ENCODE measurements at places on chromosomes 3 and 15.
A peak's percentile ranks its signal among the peaks of the same experiment; 100 is the strongest.

DNA sequence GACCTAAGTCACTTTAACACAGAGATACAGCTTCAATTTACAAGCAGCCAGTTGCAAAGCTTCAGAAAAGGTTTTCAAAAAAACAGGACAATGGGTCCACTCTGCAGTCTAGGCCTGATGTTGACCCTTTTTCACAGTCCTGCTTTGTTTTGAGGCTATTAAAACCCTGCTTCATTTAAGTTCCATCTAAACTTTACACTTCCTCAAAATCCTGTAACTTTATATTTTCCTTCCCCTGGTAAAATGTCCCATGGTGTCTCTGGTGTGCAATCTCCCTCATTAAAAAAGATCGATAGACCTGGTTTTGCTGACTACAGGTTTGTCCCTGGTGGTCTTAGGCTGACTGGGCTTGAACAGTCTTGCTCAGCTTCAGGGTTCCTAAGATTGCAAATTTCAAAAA is 5.1 kb upstream of the RPL14 start:
- DNase-seq: no peak

DNA sequence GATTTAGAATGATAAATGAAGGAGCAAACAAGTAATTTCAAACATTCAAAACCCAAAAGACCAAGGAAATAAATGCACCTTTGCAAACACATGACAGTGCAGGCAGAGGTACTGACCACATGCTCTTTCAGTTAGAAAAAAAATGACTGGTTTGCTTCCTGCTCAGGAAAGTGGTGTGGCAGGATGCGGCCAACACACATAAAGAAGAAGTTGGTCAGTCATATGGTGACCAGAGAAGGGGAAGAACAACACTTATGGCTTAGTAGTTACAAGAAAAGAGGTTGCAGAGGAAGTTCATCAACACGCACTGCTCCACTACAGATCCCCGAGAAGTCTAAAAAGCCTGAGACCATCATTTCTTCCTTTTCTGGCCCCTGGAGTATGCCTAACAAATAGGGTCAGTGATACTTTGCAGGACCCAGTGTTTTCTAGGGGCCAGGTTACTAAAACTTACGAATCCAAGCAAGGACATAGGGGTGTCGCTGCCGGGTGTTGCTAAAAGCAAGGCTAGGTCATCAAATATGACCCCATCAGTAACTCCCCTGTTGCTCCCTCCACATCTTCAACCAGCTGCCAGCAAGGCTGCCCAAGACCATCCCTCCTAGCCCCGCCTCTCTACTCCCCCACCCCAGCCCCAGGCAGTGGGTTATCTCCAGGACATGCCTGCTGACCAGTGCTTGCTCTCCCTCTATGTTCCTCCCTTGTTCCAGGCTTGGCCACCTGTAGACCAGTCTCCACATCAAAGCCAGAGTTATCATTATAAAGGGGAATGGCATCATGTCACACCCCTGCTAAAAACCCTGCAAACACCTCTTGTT is 11.2 kb downstream of the ATP8B4 start:
- no peak for DNase-seq

GRCh38 chr15:75154461-75155062 is 47.1 kb upstream of the C15orf39 start:
- no peak for DNase-seq

- DNase-seq: peak; percentile 78
These were observed at the start of gene SLC41A3 for GRCh38 chr3:126083913-126084767. SLC41A3 (minus strand) TSS chr3:126084124; CDS start chr3:126068219, 15,905 bp downstream.

- no peak for DNase-seq
These were observed 16.9 kb downstream of the CD47 start for GRCh38 chr3:108073764-108074431.

- DNase-seq: no peak
These were observed 721 bp downstream of the CSTA start for GRCh38 chr3:122325769-122326168.

DNA sequence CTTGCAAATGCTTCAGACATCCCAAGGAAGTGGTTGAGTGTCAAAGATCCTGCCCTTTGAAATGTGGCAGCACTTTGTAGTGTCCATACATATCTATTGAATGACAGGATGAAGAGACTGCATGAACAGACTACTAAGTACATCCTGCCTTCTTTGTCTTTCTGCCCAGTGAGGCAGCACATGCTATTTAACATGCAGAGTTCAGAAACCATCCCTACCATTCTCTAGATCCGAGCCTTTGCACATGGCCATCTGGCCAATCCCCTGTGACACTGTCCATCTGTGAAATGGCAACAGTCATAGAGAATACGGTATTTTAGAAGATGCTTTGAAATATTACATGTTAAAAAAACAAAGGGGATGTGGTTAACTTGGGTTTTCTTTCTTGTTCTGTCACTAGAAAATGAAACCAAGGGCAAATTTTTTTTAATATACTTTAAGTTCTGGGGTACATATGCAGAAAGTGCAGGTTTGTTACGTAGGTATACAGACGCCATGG is 519.6 kb downstream of the NTRK3 start:
- no peak for DNase-seq

GRCh38 chr3:63240381-63240902 is 37.7 kb upstream of the SYNPR start:
- DNase-seq: no peak

- no peak for DNase-seq
These were observed 13.9 kb downstream of the MAPKAPK3 start for GRCh38 chr3:50630877-50631276.

- DNase-seq: no peak
These were observed 90.2 kb downstream of the CHSY1 start for GRCh38 chr15:101161656-101162055.

GRCh38 chr15:70563561-70564095 is 199.7 kb downstream of the UACA start:
- no peak for DNase-seq

GRCh38 chr3:63349583-63350573 is 71.8 kb downstream of the SYNPR start:
- DNase-seq: peak; percentile 6

DNA sequence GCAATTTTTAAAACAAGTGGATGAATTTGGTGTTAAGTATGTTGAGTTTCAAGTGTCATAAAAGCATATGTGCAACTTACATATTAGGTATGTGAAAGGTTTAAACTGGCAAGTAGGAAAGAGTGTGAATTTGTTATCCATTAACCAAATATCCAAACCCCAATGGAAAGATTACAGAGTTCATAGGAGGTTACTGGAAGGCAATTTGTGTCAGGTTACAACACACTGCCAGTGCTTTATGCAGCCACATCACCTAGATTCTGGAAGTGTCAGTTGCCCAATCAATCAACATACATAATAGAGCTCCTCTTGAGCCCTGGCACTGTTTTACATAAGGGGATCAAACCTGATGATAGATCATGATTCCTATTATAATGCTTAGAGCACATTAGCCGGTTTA is 261.0 kb downstream of the ROBO1 start:
- no peak for DNase-seq

- DNase-seq: no peak
These were observed 27.5 kb downstream of the PCCB start for GRCh38 chr3:136277634-136278033.

DNA sequence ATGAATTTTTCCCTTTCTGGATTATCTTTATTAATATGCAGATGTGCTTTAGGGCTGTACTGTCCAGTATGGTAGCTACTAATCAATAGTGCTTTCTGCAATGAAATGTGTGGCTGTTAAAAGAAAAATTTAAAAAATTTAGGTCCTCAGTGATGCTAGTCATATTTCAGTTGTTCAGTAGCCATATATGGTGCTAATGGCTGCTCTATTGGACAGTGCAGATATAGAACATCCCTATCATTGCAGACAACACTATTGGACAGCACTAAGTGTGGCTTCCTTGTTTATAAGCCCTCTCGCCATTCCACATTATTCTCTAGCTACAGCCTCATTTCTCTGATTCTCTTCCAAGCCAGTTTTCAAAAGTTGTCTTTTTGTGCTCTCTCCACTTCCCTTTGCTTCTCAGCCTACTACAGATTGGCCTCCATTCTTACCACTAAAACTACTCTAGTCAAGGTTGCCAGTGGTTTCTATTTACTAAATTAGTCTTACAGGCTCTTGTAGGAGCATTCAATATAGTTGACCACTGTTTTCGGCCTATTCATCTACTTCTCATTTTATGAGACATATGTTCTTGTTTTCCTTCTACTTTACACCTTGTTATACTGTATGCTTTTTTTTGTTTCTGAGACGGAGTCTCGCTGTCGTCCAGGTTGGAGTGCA is 9.5 kb downstream of the MAPK6 start:
- DNase-seq: no peak

GRCh38 chr15:89472785-89473256 is 23.6 kb downstream of the RHCG start:
- peak; percentile 18 for DNase-seq

- DNase-seq: no peak
These were observed 861.9 kb upstream of the ARPP21 start for GRCh38 chr3:34777386-34777785.

DNA sequence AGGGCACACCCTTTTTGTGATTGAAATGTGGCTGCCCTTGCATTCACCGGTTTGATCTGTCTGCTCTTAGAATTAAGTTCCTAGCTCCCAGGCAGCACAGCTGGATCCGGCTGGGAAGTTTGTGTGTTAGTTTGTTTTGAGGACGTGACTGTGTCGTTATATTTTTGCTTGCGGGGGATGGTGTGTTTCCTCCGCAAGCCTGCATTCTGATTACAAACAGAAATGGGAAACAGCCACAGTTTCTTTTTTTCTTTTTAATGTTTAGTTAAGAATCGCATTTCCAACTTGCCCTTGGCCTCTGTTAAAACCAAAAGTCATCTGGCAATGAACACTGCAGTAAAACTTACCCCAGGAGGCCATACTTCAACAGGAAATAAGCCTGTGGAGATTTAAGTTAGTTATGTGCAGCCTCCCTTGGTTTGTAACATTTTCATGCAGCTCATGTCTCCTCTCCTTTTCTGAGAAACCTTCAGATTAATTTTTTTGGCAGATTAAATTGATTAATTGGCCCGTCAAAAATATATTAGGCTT is 888 bp downstream of the TMOD3 start:
- no peak for DNase-seq

DNA sequence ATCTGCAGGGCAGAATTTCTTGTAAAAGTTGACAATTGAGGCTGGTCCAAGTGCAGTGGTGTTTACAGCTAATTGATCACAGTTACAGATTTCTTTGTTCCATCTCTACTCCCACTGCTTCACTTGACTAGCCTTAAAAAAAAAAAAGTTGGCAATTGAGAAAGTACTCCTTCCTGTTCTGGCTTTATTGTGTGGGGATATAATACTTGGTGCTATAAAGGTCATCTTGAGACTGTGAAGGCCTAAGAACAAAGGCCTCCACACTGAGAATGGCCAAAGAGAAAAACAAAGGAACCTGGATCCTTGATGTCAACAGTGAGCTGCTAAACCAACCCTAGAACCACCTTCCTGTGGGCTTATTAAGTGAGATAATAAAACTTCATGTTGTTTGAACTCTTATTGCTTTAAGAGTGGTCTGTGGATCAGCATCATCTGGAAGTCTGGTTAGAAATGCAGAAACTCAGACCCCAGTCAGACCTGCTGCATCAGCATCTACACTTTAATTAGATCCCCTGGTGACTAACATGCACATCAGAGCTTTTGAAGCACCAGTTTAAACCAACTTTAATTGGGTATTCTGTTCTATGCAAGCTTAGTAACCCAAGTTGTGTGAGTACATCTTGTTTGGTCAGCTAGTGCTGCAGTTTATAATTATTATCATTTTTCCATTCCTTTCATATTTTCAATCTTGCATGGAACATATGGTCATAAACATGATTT is 55.2 kb downstream of the TMOD3 start:
- no peak for DNase-seq
